Left lung (tissue), 14 donors: ENCODE measurements at places on chromosomes 4 and X. TPM values are rescaled to one million over a fixed set of nuclear protein-coding genes. Genes with fewer than 3 reads are reported as not detected.

DGKK gene
- total RNA-seq: 0.03 TPM

FAT4 gene
- total RNA-seq: 32.2 TPM

DNA sequence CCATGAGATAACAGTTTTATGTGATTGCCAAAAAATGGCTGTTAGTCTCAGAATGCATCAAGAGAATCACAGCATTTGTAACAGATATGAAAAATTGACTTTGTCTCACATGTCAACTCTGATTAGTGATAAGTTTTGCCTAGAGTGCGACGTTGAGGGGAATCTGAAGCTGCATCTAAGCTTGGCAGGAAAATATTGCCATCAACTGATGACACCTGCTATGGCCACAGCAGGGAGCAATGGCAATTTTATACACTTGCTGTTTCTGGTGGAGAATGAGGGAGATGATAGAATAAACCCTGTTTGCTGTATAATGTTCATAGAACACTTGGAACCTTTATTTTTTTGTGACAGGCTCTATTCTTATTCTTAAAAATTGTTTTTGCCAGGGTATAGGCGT, 205.4 kb upstream of the GNPDA2 start:
- no peaks in the 10 kb centered on the region for H3K4me1 ChIP-seq
- DNase-seq: no peak
- H3K27me3 ChIP-seq: no peaks in the 10 kb centered on the region
- no peaks in the 10 kb centered on the region for H3K36me3 ChIP-seq
- no peak overlapping the region for H3K27ac ChIP-seq

MOB1B gene
- total RNA-seq: 33.6 TPM

DNA sequence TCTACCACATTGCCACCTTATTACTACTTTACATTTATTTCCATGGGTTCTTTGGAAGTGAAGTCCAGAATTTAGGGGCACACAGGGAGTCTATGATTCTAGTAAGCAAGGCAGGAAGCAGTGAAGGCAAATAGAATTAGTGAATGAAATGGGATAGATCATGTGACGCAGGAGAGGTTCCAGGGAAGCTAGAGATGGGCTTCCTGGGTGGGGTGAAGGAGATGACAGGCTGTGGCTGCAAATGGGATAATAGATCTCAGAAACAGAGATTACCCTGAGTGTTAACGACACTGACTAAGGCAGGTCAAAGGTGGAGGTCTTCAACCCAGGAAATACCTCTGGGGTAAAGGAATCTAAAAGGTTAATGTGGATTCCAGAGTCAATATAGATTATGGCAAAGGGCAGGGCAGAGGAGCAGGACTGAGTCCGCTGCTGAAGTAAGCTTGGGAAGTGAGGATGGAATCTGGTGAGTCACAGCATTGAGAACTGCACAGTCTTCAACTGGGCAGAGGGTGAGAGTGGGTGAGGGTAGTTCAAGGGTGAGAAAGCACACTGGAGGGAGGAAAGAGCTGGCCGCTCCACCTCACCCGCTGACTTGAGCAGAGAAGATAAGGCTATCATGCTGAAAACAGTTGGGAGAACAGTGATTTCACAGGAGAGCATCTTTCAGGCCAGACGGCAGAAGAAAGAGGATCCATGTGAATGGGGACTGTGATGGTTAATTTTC, 70.8 kb downstream of the ANXA3 start:
- no peak for DNase-seq
- no peaks in the 10 kb centered on the region for H3K36me3 ChIP-seq
- no peak overlapping the region for H3K27ac ChIP-seq
- H3K27me3 ChIP-seq: no peaks in the 10 kb centered on the region
